Chondrocyte (in vitro differentiated cells): ENCODE measurements at places on chromosomes 3 and 15. TPM values are rescaled to one million over a fixed set of nuclear protein-coding genes. Genes with fewer than 3 reads are reported as not detected.

DNA sequence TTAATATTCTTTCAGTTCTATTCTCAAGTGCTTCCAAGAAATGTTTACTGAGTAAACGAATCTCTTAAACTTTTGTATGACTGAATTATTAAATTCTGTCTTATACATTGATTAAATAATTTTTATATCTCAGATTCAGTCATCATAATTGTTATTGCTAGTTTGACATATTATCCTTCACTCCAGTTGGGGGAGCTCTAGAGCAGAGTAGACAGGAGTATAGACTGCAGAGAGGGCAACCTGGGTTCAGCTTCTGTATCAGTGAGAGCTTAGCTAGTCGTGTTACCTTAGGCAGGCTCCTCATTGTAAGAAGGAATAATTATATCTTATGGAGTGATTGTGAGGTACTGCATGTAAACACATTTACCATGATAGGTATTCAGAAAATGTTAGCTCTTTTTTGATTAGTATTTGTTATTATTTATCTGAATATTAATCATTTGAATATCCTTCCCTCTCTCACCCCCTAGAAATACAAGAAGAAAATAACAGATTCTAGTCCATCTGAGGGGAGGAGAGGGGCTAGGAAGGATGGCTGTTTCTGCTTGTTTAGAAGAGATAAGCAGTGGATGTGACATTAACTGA lies 31.0 kb upstream of the ZCWPW2 start:
- DNase-seq = no peak

The PFN2 gene
- 430 to 447 TPM (median 437 TPM) in 3 replicates for total RNA-seq

GRCh38 chr15:68299436-68299835 lies 21.9 kb downstream of the FEM1B start:
- no peak for DNase-seq

DNA sequence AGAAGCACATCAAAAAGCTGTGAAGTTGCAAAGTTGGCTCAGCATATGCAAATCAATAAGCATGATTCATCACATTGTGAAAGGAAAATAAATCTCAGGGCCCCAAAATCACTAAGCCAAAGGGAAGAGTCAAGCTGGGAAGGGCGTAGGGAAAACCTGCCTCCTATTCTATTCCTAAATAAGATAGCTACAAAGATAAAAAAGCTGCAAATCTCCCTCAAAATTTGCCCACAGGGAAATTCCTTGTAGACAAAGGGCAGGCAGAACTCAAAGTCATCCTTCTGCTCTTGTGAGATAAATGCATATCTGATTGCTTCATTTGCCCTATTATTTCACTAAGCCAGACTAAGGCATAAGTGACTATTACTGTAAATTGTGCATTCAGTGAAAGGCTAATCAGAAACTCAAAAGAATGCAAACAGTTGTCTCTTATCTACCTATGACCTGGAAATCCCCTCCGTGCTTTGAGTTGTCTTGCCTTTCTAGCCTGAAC lies 30.5 kb upstream of the CCNL1 start:
- no peak for DNase-seq

- DNase-seq = peak; percentile 3
Observed at GRCh38 chr15:66110864-66111263, 142.7 kb downstream of the MEGF11 start.

GRCh38 chr3:154112146-154112852 lies 8.9 kb upstream of the ARHGEF26 start:
- DNase-seq = no peak

- no peak for DNase-seq
Observed at GRCh38 chr3:133441867-133442270, 42.0 kb downstream of the BFSP2 start.

The CDCP1 gene
- 0.15 to 0.48 TPM (median 0.18 TPM) in 3 replicates for total RNA-seq

DNA sequence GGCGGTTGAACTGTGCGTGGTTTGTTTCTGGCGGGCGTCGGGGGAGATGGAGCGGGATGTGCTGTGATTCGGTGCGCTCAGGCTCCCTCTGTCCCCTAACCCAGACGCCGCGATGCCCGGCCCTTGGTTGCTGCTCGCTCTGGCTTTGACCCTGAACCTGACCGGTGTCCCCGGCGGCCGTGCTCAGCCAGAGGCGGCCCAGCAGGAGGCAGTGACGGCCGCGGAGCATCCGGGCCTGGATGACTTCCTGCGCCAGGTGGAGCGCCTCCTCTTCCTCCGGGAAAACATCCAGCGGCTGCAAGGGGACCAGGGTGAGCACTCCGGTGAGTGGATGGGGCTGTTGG lies 1.2 kb downstream of the TRH start:
- DNase-seq = no peak

The UBAP1L gene
- 2.3 to 4.8 TPM (median 2.5 TPM) in 3 replicates for total RNA-seq

The KIF15 gene
- 2.2 to 2.7 TPM (median 2.5 TPM) in 3 replicates for total RNA-seq

GRCh38 chr3:29240248-29240647 lies 40.6 kb upstream of the RBMS3 start:
- DNase-seq = no peak

DNA sequence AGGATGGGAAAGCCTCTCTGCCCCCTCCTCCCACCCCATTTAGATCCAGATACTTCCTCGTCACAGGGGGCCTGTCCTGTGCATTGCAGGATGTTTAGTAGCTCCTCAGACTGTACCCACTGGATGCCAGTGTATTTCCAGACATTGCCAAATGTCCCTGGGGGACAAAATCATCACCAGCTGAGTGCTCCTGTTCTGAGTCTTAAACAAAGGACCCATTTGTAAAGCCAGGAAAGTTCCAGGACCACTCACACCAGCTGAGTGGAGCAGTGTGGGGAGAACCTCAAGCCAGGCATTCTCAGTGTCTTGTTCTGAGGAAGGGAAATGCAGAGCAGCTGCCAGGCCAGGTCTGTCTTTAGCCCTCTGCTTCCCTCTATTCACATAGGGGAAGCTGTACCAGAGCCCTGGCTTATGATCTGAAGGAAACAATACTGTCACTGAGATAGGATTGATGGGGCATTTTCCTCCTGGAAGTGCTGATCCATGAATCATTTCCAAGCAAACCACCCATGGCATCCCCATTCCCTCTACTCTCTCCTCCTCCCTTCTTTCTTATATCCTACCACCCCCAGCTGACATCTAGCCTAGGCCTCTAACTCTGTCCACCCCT lies 67.4 kb upstream of the MEX3B start:
- no peak for DNase-seq

The NPAP1 gene
- not detected in 3 replicates for total RNA-seq

The IQGAP1 gene
- 206 to 214 TPM (median 209 TPM) in 3 replicates for total RNA-seq

DNA sequence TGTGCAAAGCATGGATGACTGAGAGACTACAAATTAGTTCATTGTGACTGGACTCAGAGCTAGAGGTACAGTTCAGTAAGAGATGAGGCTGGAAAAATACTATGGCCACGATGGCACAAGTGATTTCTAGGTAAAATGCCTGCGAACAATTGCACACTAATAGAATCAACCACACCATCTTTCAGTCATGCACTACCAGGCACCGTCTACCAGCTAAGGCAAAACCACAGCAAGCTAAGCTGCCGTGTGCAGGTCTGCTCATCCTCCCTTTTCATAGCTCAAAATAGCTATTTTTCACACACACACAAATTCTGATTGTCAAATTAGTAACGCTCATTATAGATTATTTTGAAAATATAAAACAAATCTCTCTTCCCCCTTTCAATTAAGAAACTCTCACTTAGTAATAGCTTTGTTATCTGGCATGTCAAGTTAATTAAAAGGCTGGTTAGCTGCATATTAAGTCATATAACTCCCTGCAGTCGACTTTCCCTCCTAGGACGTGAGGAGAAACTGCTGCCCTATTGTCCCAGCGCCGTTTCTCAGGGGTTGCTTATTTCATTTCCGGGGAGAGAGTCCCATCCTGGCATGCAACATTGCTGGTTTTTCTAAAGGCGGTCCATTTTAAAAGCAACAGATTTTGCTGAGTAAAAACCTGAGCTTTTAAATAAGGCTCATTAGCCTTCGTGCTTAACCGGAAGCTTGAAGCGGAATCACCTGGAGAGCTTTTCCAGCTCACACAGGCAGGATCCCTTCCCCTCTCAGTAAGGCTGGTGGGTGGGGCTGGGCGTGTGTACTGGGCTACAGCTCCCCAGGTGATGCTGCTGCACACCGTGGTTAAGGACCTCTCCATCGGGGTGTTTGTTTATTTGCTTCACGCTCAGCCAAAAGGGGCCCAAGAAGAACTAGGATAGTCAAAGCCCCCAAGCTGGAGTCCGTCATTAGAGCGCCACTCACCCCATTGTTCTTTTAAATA lies 16.9 kb upstream of the MEX3B start:
- no peak for DNase-seq

The AHSG gene
- not detected in 3 replicates for total RNA-seq

DNA sequence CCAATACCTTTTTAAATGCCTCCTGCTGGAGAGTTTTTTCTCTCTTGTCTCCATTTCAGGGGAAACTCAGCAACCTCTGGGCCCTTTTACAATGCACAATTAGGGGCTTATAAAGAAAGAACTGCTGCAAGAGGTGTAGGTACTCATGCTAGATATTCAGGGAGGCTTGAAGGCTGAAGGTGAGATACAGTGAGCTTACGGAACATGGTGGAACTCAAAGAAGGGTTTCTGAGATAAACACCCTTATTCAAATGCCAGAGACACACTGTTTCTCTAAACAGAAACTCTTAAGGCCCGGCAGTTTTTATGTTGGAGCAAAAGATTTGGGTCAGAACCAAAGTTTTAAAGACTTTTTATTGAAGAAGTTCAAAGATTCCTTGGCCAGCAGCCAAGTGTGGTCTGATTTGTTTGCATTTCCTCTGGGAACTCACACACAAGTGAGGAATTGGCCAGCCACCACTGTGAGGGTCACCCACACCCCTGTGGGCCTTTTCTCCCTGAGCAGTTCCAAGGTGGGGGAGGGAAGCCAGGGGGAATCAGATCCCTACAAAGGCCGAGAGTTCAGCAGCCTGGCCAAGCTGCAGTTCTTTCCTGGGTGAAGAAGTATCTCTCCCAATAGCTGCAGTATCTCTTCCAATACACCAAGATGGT lies 47.8 kb downstream of the TNFAIP8L3 start:
- DNase-seq = no peak

- no peak for DNase-seq
Observed at GRCh38 chr3:112741983-112742382, 101.0 kb upstream of the CCDC80 start.

DNA sequence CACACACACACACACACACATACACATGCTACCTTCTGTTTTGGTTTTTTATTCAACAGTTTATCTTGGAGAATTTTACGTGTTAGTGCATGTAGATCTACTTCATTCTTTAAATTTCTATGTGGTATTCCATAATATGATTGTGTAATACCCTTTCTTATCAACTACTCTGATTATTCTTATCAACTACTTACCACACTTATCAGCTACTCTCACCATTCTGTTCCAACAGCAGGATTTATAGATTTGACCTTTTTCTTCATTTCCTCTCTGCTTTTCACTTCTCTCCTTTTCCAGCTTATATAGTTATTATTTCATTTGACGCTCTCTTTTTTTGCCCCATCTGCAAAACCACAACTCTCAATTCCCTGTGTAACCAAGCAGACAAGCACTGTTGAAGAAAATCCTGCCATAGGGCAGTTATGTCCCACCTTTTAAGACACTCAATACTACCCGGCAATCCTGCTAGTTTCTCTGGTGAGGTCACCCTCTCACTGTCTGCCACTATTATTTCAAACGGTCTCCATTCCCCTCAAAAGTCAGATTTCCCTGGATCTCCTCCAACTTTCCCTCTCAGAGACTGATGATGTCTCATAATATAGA lies 56.9 kb upstream of the SATB1 start:
- no peak for DNase-seq

DNA sequence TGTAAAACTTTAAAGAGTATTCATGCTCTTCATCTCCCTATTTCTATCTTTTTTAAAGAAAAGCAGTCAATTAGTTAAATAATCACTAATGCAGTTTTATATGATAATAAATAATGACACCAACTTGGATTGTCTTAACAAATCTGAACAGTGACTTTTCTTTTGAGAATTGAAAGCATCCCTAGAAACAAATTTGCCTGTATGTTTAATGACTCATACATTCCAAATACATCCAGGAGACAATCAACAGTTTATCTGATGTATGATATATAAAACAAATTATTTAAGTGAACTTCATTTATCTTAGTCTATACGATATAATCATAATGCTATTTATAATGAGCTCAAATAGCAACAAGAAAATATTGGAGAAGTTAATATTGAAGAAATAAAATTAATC lies 78.0 kb downstream of the ALCAM start:
- DNase-seq = no peak

DNA sequence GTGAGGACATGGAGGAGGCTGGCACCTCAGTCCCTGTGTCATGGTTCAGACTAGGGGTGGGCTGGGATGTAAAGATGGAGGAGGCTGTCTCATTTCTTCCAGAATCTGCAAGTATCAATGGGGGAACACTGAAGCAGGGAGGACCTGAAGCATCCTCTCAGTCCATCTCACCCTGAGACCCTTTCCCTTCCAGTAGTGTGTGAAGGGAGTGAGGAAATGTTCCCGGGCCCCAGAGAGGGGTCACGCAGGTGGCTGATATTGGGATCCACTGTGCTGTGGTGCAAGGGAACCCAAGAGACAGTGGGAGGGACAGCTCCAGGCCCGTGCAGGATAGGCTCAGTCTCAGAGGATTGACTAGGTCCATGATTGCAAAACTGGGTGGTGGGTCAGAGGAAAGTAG lies 72.2 kb upstream of the ADPGK start:
- no peak for DNase-seq

The HDC gene
- not detected in 3 replicates for total RNA-seq

GRCh38 chr3:128878556-128879124 lies 780 bp upstream of the ACAD9 start:
- no peak for DNase-seq

The LRRC49 gene
- 4.9 to 8.8 TPM (median 6.4 TPM) in 3 replicates for total RNA-seq

The ALDH1A3 gene
- 0.51 to 0.55 TPM in 2 of 3 replicates, not detected in the other for total RNA-seq

DNA sequence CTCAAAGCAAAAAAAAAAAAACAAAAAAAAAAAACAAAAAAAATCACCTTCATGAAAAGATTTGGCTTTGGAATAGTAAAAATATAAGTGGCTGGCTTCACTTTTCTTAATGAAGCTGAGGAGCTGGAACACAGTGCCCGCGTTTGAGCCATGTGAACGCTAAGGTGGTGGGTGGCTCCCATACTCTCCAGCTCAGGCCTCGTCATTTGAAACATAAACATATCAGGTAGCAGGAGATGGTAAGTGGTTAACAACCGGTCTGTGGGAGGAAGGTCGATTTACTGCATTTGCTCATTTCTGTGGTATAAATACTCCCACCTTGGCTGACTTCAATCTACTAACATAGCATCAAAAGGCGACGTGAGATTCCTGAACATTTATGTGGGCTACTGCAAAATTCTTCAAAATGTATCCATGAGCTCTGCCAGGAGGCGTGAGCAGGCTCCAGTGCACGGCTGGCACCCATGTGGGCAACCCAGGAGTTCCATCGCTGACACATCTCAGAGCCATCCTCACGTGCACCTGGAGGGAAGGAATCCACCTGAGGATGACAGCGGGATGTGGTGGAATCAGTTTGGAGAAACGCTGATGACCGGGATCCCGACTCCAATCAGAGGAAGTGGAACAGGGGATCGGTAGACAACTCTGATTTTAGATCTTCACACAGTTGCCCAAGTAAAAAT lies 157.6 kb downstream of the ATP10A start:
- peak; percentile 72 for DNase-seq

The CGNL1 gene
- total RNA-seq = 4.6 to 7.2 TPM (median 7.1 TPM) in 3 replicates

- DNase-seq = no peak
Observed at GRCh38 chr3:44913868-44914468, 39.6 kb downstream of the TGM4 start.
